CD8-positive, alpha-beta memory T cell (primary cell): ENCODE measurements at places on chromosomes 5 and 9.

GRCh38 chr9:13898957-13899356 lies 415.0 kb downstream of the NFIB start:
- DNase-seq: no peak

DNA sequence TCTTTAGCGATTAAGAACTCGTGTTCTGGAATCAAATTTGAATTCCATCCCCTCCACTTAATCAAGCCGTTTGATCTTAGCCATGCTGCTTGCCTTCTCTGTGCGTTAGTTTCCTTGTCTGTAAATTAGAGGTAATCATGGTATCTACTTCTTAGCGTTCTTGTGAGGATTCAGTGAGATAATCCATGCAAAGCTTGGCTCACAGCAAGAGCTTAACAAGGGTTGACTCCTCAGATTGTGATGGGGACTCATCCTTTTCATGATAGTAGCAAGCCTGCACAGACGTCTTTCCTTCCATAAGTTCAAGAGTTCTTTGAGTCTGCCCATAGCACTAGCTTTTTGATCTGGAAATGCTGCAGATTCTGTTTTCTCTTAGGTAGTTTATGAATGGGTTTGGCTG lies 72.8 kb downstream of the TRIO start:
- DNase-seq: no peak

DNA sequence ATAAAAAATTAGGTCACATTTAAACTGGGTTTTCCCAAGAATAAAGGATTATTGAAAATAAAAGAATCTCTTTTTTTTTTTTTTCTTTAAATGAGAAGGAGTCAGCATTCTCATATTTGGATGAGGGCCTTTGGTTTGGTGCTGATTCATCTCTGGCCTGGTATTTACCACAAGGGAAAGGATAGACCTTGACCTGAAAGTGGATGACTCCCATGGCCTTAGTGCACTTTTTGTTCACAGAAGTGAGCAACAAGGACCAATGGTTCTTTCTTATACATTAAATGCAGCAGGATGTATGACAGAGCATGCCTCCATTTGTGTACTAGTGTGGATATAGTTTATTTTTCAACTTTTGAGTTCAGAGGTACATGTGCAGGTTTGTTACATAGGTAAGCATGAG lies 6.9 kb downstream of the YTHDC2 start:
- no peak for DNase-seq

DNA sequence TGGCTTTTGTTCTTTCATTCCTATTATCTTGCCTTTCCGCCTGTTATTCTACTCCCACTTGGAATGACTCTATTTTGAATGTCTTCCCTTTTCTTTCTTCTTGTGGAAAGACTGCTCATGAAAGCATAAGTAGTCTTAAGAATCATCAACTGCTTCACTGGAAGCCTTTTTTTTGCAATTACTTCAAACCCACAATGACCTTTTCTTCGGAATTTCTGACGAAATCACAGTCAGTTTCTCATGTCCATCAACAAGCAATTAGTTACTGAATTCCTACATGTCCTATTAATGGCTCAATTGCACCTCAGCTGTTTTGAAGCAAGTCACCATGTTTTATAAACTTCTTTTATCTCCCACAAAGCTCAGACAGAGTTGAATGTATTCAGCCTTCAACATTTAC lies 196.2 kb downstream of the TARS1 start:
- no peak for DNase-seq

DNA sequence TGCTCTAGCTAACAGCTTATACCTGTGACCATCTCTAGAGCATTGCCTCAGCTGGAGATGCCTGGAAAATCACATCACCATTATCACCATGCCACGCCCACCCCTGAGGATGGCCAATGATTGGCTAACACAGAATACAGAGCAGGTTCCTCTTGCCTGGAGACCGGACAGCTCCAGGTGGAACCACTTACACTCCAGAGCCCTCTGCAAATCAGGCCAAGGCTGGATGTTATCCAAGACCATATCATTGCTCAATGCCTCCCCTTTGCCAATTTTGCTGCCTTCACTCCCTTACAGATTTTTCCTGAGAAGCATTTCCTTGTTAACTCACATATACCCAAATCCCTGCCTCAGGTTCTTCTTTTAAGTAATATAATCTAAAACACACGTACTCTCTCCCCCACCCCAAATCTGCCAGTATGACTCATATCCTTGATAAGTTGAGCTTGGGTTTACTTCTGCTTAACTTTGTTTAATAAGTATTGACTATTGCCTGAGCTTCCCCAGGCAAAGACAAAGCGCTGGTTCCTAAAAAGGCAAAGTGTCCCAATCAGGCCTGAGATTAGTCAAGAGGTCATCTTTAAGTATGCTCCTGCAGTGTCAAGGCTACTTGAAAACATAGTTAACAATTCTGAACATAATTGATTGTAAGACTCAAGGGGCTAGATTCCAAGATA lies 309.6 kb downstream of the EPB41L4A start:
- no peak for DNase-seq

DNA sequence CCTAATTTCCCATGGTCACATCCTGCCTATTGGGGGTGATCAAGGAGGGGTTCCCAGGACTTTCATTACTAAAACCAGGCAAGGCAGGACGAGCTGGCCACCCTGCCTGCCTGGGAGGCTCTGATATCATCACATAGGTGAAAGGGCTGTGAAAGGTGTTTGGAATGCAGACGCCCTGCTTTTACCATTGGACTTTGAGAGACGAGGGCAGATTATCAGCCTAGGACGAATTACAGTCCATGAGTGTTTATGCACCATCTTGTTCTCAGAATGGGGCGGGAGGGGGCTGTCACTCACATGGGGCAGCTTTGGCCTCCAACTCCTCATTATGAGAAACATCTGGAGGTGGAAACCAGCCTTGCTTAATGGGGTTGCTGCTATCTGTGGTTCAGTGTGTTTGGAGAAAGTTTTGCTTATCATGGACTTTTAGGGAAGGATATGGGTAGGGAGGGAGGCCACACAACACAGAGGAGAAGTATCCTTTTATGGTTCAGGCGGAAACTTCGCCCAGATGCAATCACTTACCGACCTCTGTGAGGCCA lies 69.8 kb upstream of the UBTD2 start:
- DNase-seq: no peak

GRCh38 chr5:38556599-38557307 lies at the start of gene LIFR:
LIFR (minus strand) TSS chr5:38556646; CDS start chr5:38530647, 25,999 bp downstream.
- no peak for DNase-seq
